ENCODE measurements at places on chromosomes 4 and X.
A peak's percentile ranks its signal among the peaks of the same experiment; 100 is the strongest.

DNA sequence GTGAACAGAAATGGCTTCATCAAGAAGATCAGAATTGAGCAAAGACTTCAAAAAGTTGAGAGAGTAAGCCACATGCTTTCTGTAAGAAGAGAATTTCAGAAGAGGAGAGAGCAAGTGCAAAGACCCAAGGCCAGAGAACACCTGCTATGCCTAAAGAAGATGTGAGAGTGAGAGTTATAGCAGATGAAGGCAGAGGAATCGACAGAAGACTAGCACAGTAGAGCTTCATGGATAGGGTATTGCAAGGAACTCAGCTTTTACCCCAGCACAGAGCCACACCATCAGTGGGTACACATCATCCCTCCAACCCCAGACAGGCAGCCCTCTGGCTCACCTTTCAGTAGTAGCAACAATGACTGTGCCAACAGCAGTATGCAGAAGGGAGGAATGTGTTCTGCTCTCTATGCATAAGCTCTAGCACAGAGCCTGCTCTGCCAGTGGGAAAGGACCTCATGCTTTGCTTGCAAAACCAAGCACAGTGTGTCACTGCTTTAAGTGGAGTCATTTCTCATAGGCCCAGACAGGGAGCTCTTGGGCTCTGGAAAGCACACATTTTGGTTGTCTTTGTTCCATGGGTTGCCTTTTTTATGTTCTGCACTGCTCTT is 318.6 kb downstream of the NAF1 start:
- DNase-seq, result no peak

GRCh38 chr4:157992038-157992705 is 180.7 kb downstream of the GASK1B start:
- DNase-seq, result peak; percentile 21

DNA sequence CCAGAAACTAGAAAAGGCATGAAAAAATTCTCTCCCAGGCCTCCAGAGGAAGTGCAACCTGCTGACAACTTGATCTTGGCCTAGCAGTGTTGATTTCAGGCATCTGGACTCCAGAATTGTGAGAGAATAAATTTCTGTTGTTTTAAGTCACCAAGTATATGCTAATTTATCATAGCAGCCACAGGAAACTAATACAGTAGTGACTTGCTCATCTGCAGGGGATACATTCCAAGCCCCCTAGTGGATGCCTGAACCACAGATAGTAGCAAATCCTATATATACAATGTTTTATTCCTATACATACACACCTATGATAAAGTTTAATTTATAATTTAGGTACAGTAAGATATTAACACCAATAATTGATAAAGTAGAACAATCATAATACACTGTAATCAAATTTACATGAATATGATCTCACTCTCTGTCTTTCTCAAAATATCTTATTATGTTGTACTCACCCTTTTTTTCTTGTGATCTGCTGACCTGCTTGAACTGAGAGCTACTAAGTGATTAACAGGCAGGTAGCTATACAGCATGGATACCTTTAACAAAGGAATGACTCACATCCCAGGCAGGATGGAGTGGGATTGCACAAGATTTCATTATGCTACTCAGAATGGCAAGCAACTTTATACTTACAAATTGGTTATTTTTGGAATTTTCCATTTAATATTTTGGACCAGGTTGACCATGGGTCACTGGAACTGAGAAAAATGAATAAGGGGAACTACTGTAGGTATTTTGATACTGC is 501.1 kb downstream of the KCNIP4 start:
- no peak for DNase-seq

GRCh38 chr4:69697536-69698242 is 44.6 kb upstream of the UGT2A1 start:
- no peak for DNase-seq
